Right lobe of liver (tissue), 6 donors: ENCODE measurements at places on chromosomes 5 and 9. TPM values are rescaled to one million over a fixed set of nuclear protein-coding genes. Genes with fewer than 3 reads are reported as not detected.

The FOXI1 gene
- not detected for total RNA-seq

The SOWAHA gene
- total RNA-seq = 3.7 TPM

The IL13 gene
- total RNA-seq = not detected

The MVB12B gene
- 9.8 TPM for total RNA-seq

The SPOUT1 gene
- 37.8 TPM for total RNA-seq
